ENCODE measurements at places on chromosomes 7 and 10. TPM values are rescaled to one million over a fixed set of nuclear protein-coding genes. Genes with fewer than 3 reads are reported as not detected.

GRCh38 chr7:93889261-93889660, 1.3 kb downstream of the TFPI2 start:
- H3K36me3 ChIP-seq, result no peaks in the 10 kb centered on the region
- peaks cover 14% of the 10 kb centered on the region for H3K4me1 ChIP-seq
- H3K27ac ChIP-seq, result no peak overlapping the region
- peaks cover 3% of the 10 kb centered on the region for H3K27me3 ChIP-seq

GRCh38 chr7:80635998-80636397, 2.4 kb upstream of the CD36 start:
- DNase-seq, result no peak
- H3K36me3 ChIP-seq, result no peaks in the 10 kb centered on the region
- H3K4me3 ChIP-seq, result no peak overlapping the region
- H3K27ac ChIP-seq, result no peak overlapping the region
- no peaks in the 10 kb centered on the region for H3K27me3 ChIP-seq

- peak; percentile 58 for DNase-seq
- H3K4me3 ChIP-seq, result no peak overlapping the region
- H3K36me3 ChIP-seq, result no peaks in the 10 kb centered on the region
- H3K27ac ChIP-seq, result no peak overlapping the region
- H3K27me3 ChIP-seq, result no peaks in the 10 kb centered on the region
These were observed 70.1 kb downstream of the IMMP2L start for GRCh38 chr7:111492234-111492633.

DNA sequence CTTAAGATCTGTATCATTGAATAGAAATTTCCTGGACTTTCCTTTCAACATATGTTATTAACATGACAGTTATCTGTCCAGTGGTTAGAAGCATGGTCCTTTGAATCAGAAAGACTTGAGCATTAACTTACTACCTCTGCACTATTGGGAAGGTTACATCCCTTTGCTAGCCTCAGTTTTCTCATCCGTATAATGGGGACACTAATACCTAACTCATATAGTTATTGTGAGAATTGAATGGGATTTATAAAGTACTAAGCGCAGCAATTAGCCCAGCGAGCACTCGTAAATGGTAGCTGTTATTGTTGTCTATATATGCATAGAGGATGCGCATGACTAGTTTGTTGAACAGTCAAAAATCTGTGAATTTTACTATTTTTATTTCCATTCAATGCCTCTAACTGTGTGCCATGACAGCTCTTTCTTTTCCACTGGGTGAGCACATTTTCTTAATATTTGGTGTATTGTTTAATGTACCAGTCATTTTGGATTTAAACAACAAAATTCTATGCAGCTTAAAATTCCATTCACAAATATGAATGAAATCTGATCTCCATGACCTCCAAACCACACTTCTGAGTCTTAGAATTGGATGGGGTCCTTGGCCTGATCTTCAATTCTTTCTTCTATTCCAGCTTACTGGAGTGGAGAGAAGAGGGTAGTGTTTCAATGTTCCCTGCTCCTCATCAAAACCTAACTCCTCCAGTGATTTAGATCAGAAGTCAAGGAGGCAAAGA, 65.0 kb downstream of the CACNB2 start:
- no peaks in the 10 kb centered on the region for H3K27me3 ChIP-seq
- H3K4me1 ChIP-seq, result no peaks in the 10 kb centered on the region
- H3K27ac ChIP-seq, result no peak overlapping the region
- no peak overlapping the region for H3K4me3 ChIP-seq
- no peak for DNase-seq

- no peaks in the 10 kb centered on the region for H3K36me3 ChIP-seq
- no peaks in the 10 kb centered on the region for H3K4me1 ChIP-seq
- no peak for DNase-seq
- H3K4me3 ChIP-seq, result no peak overlapping the region
- H3K27ac ChIP-seq, result no peak overlapping the region
- no peaks in the 10 kb centered on the region for H3K27me3 ChIP-seq
These were observed 111.6 kb downstream of the ACTR3B start for GRCh38 chr7:152871005-152871677.

The CFAP69 gene
- total RNA-seq, result 4.4 TPM
